ENCODE measurements at places on chromosomes 4 and X.

DNA sequence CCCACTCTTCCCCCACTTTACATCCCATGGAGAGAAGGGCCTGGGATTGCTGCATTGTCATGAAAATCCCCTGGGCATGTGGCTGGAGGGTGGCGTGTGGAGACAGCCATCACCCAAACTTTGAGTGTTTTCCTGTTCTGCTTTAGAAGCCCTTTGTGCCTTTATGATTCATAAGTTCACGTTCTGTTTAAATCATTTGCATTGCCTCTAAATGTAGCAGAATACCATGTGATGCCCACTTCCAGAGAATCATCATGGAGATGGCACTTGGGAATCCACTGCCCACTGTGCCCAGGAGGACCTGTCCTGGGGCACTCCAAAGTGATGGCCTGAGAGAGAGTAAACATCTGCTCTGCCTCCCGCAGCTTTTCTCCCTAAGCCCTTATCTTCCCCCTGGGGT lies 52.8 kb downstream of the MED28 start:
- no peak for DNase-seq

GRCh38 chr4:55468724-55469123 lies 73.0 kb downstream of the TMEM165 start:
- DNase-seq, result peak; percentile 11

- no peak for DNase-seq
Measured at GRCh38 chrX:66015152-66015831, 24.6 kb downstream of the VSIG4 start.

GRCh38 chr4:107478327-107478980 lies 241.6 kb downstream of the PAPSS1 start:
- no peak for DNase-seq

GRCh38 chrX:5388087-5388486 lies 840.6 kb downstream of the NLGN4X start:
- no peak for DNase-seq

DNA sequence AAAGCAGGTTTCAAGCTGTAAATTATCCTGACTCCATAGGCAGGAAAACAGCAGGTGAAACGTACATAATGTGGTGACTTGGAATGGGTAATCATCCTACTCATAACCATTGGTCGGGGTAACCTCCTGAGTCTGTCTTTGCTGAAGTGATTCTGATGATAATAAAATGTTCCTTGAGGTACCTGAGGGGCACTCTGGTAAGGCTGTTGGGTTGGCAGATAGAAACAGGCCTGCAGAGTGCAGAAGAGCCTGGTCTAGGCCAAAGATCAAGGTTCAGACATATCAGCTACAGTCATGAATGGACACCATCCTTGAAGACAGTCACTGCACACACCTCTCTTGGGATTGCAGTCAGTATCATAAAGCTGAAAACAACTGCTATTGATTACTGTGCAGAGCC lies 174.7 kb upstream of the RPL34 start:
- DNase-seq, result no peak

DNA sequence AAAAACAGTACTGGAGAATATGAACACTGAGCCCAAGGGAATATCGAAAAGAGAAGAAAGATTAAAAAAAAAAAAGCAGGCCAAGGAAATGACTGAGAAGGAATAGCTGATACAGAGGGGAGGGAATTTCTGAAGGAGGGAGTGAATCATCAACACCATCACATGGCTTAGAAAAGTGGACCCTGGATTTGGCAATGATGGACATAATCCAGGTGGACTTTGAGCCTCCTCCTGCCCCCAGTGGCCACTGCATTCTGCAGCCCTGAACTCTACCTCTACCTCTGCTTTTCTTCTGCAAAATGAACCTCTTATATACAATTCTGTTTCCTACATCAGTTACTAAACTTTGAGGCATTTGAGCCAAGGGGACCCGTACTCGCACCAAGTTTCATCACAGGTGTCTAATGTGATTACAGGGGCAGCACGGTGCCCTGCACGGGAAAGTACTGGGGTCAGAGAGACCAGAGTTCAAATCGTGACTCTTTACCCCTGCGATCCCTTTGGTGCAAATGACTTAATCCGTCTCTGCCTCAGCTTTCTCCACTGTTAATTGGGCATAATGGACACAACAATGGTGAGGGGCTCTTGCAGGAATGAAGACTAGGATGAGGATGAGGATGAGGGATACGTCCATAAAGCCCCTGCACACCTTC lies 1.1 kb downstream of the OCIAD2 start:
- DNase-seq, result peak; percentile 41

DNA sequence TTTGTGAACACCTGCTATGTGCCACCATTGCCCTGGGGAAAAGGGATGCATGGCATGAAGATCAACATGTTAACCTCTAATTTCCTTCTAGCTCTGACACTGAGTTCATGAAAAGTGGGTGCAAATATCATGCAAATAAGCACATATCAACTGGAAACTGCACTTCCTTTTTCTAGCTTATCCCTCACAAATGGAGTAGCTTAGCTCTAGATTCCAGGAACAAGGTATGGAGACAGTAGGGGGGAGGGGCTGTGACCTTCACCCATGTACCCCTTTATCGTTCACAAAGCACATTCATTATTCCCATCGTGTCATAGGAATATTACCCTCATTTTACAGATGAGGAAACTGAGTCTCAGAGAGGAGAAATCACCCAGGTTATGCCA lies 37.4 kb downstream of the STARD8 start:
- no peak for DNase-seq
